ENCODE measurements at places on chromosomes 16 and 17. TPM values are rescaled to one million over a fixed set of nuclear protein-coding genes. Genes with fewer than 3 reads are reported as not detected.

Gene CSH2
- not detected for polyA plus RNA-seq

Gene YPEL3
- polyA plus RNA-seq, result 34.6 TPM

Gene CCL5
- 0.16 TPM for polyA plus RNA-seq

DNA sequence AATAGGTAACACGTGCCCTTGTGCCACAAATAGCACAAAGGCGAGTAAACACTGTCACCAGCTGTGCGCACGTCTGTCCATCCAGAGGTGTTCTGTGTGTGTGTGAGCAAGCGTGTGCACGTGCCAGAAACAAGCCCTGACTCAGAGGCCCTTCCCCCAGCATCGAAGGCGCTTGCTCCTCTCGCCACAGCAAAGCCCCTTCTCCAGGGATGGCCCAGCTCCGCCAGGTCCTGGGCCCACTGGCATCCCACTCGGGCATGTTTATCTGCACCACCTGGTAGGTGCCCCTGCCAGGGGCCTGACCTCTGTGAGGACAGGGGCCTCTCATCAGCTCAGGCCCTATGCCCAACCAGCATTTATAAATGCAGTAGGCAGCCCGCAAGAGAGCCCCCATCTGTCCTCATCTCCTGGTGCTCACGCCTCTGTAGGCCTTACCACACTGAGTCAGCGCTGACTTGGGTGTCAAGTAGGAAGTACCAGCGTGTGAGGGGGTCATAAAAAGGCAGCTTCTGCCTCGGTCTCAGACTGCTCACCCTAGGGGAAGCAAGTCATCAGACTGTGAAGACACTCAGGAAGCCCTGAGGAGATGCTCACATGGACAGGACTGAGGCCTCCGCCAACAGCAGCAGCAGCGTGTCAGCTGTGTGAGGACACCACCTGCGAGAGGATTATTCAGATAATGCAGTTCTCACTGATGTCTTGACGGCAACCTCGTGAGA lies 10.8 kb downstream of the TMEM235 start:
- no peak for DNase-seq

- DNase-seq, result peak; percentile 56
These were observed 78.8 kb downstream of the GNAO1 start for GRCh38 chr16:56269811-56270684.

GRCh38 chr16:51670527-51670926 lies 519.5 kb upstream of the SALL1 start:
- DNase-seq, result no peak
